ENCODE measurements at places on chromosomes 2 and 18.

GRCh38 chr2:5969303-5969702 is 277.1 kb downstream of the SOX11 start:
- no peak for DNase-seq

- peak; percentile 57 for DNase-seq
These were observed 90.3 kb downstream of the RBMS1 start for GRCh38 chr2:160402997-160403979.

- no peak for DNase-seq
These were observed 309.1 kb upstream of the CELF4 start for GRCh38 chr18:37874721-37875120.

GRCh38 chr18:49238433-49239042 is 221.9 kb downstream of the DYM start:
- DNase-seq: peak; percentile 33

DNA sequence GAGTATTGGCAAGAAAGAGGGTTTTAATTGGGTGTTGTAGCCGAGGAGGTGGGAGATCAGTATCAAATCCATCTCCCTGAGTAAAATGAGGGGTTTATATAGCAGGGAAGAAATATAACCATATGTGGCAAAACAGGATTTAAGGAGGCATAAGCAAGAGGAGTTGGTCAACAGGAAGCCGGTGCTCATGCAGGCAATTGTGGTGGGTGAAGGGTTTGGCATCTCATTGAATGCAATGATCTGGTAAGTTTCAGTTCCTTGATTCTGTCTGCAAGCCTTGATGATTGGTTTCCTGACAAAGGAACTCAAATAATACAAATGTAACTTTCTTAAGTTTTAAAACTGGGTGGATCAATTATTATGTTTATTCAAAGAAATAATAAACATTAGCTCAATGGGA is 564.4 kb upstream of the LINC00305 start:
- DNase-seq: no peak

GRCh38 chr2:142291969-142292368 is 161.2 kb upstream of the LRP1B start:
- DNase-seq: peak; percentile 21

- DNase-seq: peak; percentile 91
These were observed 105.6 kb downstream of the TTC32 start for GRCh38 chr2:19796035-19796695.

DNA sequence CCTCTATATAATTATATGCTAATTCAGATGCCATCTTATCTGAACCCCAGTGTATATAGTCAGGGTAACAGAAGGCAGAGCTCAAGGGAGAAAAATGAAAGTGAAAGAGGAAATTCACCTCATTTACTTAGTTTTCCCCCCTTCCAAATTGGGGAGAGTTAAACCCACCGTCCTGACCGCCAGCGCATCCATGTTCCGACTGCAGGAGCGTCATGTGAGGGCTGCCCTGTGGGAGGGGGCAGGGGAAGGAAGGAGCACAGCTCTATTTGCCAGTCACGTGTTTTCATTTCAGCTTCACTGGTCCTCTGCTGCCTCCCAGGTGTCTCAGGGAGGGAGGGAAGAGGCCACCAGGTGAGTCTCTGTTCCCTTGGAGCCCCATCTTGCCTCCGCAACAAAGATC is 13.2 kb downstream of the CNNM4 start:
- no peak for DNase-seq

DNA sequence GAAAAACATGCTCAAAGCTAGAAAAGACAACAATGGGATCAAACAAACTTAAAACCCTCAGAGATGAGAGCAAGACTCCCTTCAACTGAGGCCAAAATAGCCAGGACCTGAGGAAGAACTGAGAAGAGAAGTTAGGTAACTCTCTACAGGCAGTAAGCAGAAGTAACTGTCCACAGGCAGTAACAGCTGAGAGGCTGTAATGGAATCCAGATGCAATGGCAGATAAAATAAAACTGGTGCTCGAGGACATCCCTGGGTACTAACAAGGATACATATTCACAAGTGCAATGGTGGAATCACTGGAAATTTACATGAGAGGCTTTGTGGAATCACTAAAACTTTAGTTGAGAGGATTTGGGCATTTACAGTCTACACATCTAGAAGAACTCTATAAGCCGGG is 30.4 kb upstream of the C2orf66 start:
- DNase-seq: no peak

GRCh38 chr2:127121776-127122176 is 14.8 kb upstream of the BIN1 start:
- DNase-seq: no peak

DNA sequence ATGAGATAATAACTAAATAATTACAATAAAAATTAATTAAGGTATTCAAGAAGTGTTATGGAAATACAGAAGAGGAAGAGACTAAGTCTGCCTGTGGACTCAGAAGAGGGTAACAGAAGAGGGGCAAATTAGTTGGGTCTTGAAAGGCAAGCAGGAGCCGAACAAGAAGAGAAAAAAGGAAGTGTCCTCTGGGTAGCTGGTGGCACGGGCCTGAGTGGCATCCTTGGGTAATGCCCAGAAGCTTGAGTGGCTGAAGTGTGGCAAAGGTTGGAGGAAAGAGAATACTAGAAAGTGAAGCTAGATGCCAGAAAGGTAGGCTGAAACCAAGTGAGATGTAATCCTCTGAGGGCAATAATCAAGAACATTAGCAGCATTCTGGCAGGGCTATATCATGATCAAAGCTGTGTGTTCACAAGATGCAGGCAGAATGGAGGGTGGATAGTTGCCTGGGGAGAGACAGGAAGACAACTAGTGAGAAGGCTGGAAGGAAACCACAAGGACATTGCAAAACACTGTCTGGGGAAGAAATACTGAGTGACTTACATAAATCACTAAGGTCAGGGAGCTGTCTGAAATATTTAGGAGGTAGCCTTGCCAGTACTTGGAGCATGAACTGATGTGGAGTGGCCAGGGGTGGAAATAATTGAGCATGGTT is 16.2 kb downstream of the DOCK10 start:
- DNase-seq: peak; percentile 92

DNA sequence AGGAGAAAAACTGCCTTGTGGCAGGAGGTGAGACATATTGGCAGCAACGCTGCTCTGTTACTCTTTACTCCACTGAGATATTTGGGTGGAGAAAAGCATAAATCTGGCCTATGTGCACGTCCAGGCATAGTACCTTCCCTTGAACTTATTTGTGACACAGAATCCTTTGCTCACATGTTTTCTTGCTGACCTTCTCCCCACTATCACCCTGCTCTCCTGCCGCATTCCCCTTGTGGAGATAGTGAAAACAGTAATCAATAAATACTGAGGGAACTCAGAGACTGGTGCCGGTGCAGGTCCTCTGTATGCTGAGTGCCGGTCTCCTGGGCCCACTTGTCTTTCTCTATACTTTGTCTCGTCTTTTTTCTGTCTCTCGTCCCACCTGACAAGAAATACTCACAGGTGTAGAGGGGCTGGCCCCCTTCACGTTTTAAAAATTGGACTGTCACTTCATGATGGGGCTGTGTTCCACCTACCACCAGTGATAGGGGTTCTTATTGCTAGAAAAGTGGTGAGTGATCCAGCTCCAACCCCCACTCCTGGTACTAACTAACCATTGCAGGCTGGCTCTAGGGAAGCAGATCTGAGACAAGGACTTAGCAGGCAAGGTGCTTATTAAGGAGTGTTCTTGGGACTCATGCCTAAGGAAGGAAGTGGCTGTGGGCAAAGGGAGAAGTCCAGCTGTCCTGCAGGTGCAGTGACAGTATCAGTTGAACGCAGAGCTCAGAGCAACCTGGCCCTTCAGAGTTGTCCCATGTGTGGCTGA is 51.7 kb downstream of the LONRF2 start:
- no peak for DNase-seq

- DNase-seq: no peak
These were observed 114.1 kb upstream of the TRIB2 start for GRCh38 chr2:12602661-12603060.

DNA sequence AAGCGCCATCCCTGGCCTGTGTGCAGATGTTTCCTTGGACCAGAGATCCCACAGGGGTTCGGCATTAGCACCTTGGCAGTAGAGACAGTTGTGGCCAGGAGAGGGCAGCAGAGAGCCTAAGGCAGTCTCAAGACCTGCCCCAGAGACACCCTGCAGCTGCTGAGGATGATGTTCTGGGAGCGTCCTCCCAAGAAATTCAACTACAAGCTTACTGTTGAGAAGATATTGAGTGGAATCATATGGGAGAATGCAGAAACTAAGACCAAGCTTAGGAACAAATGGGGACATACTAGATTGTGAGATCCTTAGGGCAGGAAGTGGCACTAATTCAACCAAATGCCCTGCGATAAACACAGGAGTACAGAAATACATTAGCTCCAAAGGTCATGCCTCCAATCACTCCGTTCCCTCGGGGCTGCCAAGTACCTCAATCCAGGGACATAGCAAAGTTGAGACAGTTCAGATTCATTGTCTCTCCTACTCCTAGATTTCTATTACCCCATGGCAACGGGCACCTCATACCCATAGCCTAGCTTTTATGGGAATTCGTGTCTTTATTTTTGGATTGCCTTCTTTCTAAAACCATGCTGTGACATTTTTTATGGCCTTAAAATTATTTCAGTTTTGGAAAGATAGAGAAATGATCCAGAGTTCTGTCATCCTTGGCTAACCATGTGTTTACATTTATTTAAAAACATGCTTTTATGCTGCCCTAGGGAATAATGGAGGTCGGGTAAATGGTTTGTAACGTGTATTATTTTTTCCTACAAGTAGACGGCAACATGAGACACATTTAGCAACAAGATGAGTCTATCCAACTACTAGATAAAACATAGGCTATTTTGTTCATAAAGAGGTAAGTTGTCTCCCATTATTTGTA is 2.2 kb upstream of the ERMN start:
- DNase-seq: peak; percentile 64

DNA sequence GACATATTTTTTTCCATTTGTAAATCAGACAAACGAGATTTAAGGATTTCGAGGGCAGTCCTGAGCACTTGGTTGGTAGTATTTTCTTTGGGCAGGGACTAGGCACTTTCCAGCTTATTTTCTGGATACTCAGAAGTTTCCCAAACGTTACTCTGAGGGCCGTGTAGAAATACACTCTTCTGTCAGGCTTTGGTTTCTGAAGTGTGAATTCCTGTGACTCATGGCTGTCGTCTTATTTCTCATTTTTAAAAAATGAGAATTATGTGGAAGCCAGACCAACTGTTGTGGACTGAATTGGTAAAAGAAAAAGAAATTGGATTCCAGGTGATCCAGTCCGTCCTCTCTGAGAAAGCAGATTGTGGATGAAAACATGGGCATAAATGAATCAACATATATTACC is 658.6 kb upstream of the FANCL start:
- no peak for DNase-seq

DNA sequence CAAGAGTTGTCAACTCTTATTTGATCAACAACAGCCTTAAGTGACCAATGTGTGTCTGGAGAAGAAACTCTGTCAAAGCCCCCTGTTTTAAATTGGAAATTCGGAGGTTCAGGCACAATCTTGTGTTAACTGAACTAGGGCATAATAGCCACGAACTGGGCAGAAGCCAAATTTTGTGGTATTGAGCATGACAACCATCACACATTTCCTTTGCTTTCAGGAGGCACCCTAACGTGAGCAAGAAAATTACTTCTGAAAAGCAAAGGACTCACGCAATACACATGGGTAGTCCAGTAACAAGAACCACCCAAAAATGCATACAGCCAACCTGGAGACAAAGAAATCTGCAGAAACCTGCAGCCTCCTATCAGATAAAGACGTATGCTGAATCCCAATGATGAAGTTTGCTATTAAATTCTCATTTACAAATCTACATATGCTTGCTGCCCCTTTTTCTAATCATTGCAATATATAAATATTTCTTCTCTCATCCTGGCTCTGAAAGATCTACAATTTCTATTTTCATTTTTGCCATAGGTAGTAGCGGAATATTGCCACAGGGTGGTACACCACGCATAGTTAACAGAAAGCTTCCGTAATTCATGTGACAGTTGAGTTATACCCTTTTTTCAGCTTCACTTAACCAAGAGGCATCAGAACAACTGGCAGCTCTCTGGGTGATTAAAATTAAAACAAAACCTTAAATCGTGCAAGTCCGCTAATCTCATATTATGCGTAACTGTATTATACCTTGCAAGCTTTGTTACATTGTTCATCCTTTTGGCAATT is 495.8 kb downstream of the NRXN1 start:
- DNase-seq: peak; percentile 4

GRCh38 chr2:172893671-172894070 is 158.0 kb downstream of the RAPGEF4 start:
- DNase-seq: no peak

DNA sequence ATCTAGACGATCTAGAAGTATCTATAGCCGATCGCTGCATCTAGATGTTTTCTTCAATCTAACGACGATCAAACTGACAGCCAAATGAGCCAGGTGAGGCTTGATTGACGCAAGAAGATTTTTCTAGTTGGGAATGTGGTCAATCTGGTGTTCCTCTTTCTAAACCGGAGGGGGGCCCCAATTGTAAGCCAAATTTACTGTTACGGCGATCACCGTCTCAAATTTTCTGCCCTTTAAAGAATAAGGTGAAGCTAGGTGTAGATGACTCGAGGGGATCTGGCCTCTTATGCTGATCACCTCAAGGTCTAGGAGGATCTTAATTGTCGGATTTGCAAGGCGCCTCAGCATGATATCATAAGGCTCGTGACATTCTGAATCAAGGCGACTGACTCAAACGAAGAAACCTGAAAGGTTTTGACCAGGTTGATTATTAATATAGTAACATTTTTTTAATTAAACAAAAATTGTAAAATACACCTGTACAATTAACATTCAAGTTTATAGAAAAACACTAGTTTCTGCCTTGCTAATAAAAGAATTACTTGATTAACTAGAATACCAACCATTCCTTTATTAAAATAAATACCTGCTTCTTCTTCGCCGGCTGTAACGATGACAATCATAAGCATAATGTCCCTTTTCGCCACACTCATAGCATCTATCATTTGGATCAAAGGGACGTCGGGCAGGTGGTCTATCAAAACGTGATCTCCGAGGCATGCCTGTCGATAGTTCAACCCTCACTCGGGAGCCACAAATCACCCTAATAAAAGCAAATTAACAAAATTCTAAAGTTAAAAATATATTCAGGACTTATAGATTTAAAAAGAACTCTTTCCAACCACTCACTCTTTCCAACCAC is 2.0 kb downstream of the SRSF7 start:
- no peak for DNase-seq

GRCh38 chr2:74427551-74427950 is 6.0 kb downstream of the WDR54 start:
- DNase-seq: peak; percentile 13
